ENCODE measurements at places on chromosomes 1 and 21.
A peak's percentile ranks its signal among the peaks of the same experiment; 100 is the strongest.

- no peak for DNase-seq
Measured at GRCh38 chr1:10068605-10069294, 36.0 kb downstream of the UBE4B start.

- DNase-seq: no peak
Measured at GRCh38 chr1:32899586-32900296, 1.4 kb downstream of the TMEM54 start.

GRCh38 chr1:151542710-151543129, 2.6 kb downstream of the TUFT1 start:
- no peak for DNase-seq

GRCh38 chr1:230272557-230272956, 153.6 kb downstream of the PGBD5 start:
- DNase-seq: no peak

GRCh38 chr1:167996266-167996665, 59.4 kb upstream of the MPC2 start:
- no peak for DNase-seq

- no peak for DNase-seq
Measured at GRCh38 chr1:115051850-115052249, 22.2 kb downstream of the TSHB start.

- DNase-seq: no peak
Measured at GRCh38 chr1:17134724-17135123, 15.5 kb upstream of the PADI2 start.

GRCh38 chr1:15849775-15850324, 2.3 kb downstream of the SPEN start:
- no peak for DNase-seq

DNA sequence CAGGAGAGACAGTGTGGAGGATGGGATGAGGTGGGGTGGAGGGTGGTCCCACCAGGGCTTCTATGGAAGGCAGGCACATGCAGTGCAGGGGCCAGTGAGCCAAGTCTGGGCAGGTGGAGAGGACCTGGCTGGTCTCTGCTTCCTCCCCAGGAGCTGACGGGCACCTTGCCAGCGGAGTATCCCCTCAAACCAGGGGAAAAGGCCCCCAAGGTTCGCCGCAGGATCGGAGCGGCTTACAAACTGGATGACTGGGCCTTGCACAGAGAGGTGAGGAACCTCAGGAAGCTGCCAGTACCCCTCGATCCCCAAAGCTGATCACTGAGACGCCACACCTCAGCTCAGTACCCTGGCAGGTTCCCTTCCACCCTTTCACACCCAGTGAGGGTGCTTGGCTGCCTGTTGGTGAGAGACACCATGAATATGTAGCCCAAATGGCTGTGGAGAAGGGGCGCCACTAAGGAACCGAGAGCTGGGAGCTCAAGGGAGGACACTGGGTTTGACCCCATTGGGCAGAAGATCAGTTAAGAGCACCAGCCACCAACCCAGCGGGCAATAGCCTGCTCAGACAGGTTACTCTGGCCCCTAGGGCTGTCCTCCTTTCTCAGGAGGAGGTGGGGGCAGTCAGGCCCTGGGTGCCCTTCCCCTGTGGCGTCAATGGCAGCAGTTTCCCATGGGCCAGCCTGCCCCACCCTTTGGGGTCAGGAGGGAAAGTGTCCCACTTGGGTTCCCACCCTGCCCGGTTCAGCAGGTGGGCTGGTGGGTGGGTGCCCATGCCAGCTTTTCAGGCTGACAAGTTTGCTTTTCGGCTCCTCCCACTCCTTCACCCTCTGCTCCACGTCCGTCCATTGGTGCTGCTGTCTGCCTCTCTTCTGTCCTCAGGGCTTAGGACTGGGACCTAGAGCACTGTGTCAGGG, 5.5 kb downstream of the INAVA start:
- DNase-seq: no peak

DNA sequence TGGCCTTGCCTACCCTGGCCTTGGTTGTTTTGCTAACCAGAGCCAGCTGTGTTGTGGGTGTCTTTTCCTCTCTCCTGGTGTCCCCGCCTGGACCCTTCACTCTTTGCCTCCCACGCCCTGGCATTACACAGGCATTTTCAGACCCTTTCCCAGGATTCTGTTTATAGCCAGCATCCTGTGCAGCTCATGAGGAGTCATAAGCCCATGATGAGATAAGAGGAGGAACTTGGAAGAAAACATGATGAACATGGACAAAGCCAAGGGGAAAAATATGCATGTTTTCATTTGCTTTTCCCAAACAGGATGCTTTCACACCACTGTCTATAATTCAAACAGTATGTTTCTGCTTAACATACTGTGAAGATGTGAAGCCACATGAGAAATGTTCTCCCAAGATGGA, 18.7 kb upstream of the WARS2 start:
- DNase-seq: no peak

- DNase-seq: no peak
Measured at GRCh38 chr1:25030674-25031589, 100.9 kb upstream of the RUNX3 start.

DNA sequence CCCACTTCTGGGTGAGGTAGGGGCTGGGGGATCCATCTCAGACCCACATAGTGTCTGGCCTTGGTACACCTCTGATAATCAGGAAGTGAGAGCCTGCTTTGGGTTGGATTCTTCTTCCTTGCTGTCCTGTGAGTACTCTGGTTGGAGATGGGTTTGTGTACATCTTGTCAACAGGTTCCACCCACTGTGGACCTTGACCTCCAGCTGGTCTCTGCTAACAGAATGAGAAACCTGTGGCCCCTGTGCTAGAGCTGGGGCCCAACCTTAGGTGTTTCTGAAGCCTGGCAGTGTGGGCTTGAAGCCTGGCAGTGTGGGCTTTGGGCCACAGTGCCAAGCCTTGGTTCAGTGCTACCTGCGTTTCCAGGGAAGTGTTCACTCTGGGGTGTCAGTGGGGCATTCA, 2.6 kb downstream of the ZBTB48 start:
- no peak for DNase-seq

- no peak for DNase-seq
Measured at GRCh38 chr1:42931911-42932422, 26.7 kb downstream of the SLC2A1 start.

GRCh38 chr1:168234846-168235547, 9.2 kb downstream of the SFT2D2 start:
- peak; percentile 66 for DNase-seq

GRCh38 chr1:24905355-24905978, 24.6 kb downstream of the RUNX3 start:
- no peak for DNase-seq

DNA sequence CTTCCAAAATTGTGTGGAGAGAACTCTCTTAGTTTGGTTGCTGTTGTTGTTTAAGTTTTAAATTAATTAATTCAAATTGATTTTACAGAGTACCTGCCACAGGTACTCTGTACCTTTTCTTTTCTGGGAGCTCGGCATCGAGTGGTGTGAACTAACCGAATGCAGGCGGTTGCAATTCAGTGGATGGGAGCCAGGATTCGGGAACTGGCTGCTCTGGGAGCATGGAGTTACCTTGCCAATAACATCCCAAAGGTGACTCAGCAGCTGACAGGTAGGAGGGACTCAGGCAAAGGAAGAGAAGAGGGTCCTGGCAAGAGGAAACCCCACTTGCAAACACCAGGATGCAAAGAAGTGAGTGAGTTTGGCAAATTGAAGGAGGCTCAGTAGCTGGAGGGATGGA, 24.7 kb upstream of the KANK4 start:
- no peak for DNase-seq

All from D721Med (cell line).